ENCODE measurements at places on chromosomes 5 and 9.
A peak's percentile ranks its signal among the peaks of the same experiment; 100 is the strongest.

GRCh38 chr9:83536332-83536731, 1.9 kb downstream of the FRMD3 start:
- no peak for DNase-seq

DNA sequence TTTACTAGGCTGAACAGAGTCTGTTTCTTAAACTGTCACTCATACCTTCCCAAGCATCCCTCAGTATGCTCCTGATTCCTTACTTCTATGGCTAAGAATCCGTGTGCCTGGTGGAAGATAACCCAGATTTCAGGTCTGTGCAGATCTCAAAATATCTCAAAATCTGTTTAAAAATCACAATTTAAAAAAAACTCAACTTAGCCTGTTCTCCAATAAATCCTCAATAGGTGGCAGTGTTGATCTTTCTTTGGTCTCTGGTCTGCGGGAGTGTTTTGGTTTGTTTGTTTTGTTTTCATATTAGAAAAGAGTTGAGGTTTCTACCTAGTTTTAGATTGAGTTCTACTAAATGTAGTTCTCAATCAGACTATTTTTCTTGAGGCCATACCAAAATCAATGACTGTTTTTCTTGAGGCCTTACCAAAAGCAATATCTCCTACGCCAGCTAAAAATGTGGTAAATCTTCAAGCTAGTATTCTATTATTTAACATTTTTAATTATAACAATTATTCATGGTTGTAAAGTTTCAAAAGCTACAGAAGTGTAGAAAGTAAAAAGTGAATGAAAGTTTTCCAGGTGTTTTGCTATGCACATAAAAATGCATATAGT, 57.9 kb downstream of the TGFBR1 start:
- DNase-seq, result no peak

GRCh38 chr9:89701221-89701798, 96.5 kb downstream of the GADD45G start:
- peak; percentile 83 for DNase-seq

- DNase-seq, result no peak
Observed at GRCh38 chr5:39668980-39669379, 244.2 kb upstream of the DAB2 start.

- no peak for DNase-seq
Observed at GRCh38 chr9:33379666-33380389, 22.5 kb downstream of the AQP7 start.

GRCh38 chr9:69743930-69744329, 15.9 kb downstream of the PTAR1 start:
- no peak for DNase-seq

- no peak for DNase-seq
Observed at GRCh38 chr5:38060354-38060753, 198.0 kb upstream of the EGFLAM start.

- no peak for DNase-seq
Observed at GRCh38 chr9:127987103-127987614, 6.4 kb upstream of the EEIG1 start.

- no peak for DNase-seq
Observed at GRCh38 chr5:143456952-143457547, 53.6 kb upstream of the NR3C1 start.

DNA sequence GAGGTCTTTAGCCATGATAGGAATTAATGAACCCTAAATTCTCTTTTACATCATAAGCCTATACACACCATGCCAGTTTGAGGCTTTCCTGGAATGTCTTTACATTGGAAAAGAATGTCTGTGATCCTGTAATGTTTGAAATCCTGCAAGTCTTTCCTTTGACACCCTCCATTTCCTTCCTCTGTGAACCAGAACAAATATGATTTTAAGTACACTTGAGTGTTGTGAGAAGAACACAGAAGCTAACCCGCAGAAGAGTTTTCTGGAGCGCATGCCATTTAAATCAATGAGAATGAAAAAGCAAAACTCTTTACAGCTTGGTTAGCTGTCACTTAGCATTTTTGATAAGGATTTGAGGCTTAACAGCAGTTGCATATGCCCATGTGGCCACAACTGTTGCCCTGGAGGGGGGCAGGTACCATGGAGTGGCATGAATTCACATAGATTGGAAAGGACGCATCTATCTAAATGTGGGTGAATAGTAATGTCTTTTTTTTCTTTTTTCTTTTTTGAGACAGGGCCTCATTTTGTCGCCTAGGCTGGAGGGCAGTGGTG, 372.6 kb downstream of the KDM4C start:
- no peak for DNase-seq

DNA sequence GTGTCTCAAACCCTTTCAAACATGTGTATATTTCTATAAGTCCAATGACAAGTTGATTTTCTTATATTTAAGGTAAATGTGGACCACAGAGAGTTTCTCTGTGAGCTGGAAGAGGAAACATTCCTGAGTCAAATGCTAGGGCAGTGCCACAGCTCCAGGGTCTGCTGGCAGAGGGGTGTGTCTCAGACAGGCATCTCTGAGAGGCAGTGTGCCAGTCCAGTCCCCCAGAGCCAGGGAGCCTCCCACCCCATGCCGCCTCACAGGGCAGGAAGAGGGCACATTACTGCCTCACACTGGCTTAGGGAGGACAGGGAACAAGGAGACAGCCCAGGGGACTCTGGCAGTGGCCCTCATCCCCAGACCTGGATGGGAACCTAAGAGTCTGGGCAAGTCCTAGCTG, 120.2 kb downstream of the TENT4A start:
- DNase-seq, result no peak

- DNase-seq, result no peak
Observed at GRCh38 chr9:96289392-96289791, 12.6 kb downstream of the HSD17B3 start.

- no peak for DNase-seq
Observed at GRCh38 chr5:93829346-93829745, 87.9 kb upstream of the POU5F2 start.

- no peak for DNase-seq
Observed at GRCh38 chr5:138649316-138649720, 74.1 kb upstream of the HSPA9 start.

DNA sequence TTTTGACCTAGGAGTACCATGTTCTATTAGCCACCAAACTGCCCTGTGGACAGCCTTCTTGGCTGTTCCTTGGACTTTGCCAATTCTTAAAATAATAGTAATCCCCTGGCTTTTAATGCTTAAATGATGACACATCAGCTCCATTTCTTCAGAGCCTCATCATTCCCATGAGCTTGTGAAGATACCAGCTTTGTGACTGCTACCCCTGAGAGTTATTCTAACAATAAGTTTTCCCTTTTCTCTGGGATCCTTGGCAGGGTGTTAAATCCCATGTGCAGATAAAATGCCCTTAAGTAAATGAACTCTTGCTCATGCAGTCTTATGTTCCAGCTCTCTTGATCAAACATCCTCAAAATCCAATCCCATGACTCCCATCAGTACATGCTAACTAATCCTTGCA, 415.3 kb downstream of the CETN3 start:
- no peak for DNase-seq

DNA sequence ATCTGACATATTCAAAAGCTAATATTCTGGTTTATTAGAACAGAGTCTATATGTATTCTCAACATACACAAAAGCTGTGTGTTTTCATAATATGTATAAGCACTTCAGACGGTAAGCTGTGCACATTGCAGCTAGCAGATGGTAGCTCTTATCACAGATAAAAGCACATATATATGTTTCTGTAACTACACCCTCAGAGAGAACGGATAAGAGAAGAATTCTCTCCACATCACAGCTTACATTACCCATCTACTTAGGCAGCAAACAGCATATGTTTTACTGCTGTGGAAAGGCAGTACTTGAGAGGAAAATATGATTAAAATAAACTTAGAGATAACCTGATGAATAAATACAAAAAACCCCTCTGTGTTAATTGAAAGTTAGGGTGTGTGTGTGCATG, 450.9 kb upstream of the ZNF608 start:
- DNase-seq, result no peak

DNA sequence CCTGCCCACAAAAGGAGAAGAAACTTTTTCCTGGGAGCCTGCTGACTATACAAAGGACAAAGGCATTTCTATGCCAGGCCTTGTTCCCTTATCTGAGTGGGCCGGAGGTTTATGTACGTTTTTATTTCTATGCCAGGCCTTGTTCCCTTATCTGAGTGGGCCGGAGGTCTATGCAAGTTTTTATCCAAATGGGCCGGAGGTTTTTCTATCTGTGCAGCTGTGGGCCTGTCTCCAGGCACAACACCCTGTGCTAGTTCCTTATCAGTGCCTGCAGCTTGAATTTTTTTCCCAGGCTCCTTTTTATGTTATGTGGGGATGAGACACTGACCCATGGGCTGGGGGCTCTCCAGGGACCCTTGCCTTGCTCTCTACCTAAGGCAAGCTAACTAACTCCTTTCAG, 5.5 kb downstream of the SLC25A2 start:
- DNase-seq, result no peak

- DNase-seq, result no peak
Observed at GRCh38 chr9:123749580-123750202, 180.2 kb downstream of the DENND1A start.

DNA sequence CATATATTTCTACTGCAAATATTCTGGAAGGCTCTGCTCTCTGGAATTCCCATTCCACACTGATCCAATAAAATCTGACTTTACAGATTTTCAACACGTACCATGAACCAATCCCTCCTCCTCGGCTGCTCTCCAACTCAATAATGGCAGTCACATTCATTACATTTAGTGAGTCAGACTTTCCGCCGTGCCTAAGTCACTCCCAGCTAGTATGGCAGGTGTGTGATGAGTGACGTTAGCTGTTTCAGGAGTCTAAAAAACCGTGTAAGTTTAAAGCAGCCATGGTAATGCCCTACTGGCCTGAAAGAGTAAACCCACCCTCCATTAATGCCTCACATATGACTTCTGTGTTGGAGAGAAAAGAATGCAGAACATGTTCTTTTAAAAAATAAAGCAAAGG, 3.3 kb downstream of the FBN2 start:
- DNase-seq, result no peak

DNA sequence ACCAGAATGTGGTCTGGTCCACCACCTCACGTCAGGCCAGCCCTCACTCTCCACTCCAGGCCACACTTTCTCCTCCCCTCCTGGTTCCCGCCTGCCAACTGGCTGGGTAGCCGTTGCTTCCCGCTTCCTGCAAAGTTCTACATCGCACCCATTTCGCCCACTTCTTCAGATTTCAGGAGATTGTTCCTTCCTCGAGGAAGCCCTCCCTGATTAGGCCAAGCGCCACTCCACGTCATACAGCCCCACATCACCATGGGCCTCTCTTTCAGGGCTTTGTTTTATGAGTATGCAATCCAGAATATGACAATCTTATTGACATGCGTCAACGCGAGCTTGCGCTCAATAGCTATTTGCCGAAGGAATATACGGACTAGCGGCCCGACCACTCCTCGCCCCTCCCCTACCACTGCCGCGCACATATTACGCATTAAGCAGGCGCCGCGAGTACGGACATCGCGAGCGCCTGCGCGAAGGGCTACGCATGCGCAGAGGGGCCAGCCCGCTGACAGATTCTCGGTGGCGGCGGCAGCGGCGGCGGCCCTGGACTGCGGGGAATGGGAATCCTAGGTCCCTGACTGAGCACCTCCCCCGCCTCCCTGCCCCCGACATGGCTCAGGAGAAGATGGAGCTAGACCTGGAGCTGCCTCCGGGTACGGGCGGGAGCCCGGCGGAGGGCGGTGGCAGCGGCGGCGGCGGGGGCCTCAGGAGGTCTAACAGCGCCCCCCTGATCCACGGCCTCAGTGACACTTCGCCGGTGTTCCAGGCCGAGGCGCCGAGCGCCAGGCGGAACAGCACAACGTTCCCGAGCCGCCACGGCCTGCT, 74.7 kb downstream of the PIP5K1B start:
- DNase-seq, result peak; percentile 98

GRCh38 chr5:150245111-150245789, 44.3 kb downstream of the CAMK2A start:
- DNase-seq, result no peak

GRCh38 chr5:61905613-61906012, 400.4 kb upstream of the KIF2A start:
- DNase-seq, result no peak

DNA sequence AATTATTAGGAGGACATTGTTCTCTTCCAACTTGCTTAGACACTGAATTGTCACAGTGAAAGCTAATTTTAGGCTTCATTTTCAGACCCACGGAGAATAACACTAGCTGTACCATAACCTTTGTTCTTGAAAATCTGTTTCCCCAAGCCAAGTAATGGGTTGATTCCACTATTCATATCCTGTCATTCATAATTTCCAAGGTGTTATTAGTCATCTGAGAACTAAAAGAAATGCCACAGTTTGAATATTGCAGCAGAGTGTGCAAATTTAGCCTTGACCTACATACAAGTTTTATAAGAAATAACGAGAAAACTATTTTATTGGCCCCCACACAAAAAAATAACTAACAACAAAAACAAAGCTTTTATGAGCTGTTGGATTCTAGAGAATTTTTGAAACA, 148.5 kb upstream of the TYRP1 start:
- no peak for DNase-seq

GRCh38 chr9:136840877-136841645, 1.2 kb upstream of the AJM1 start:
- no peak for DNase-seq

DNA sequence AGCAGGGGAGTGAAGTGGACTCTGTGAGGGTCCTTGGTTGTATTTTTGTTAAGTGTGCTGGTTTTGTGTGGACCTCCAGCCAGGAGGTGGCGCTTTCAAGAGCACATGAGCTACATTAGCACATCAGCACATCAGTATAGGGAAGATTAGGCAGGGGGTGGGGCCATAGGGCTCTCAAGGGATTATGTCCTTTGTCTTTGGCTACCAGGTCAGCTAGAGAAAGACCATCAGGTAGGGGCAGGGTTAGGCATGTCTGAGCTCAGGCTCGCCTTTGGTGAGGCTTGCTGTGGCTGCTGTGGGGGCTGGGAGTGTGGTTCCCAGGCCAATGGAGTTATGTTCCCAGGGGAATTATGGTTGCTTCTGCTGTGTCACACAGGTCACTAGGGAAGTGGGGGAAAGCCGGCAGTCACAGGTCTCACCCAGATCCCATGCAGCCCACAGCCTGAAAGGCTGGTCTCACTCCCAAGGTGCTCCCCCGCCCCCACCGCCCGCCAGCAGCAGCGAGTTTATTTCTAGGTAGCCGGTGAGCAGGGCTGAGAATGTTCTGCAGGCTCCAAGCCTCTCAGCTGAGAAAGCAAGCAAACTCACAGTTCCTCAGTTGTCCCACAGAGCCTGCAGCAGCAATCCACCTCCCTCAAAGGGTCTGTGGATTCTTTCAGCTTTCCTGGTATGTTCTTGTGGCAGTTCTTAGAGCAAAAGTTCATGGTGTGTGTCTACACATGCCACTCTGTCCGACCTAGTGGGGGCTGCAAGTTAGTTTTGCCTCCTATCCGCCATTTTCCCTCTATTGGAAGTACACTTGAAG, 13.7 kb downstream of the OR1J1 start:
- no peak for DNase-seq

- no peak for DNase-seq
Observed at GRCh38 chr5:60668686-60669304, 31.2 kb downstream of the DEPDC1B start.

GRCh38 chr5:179321206-179321987, 23.9 kb downstream of the ADAMTS2 start:
- DNase-seq, result no peak

All from activated CD8-positive, alpha-beta memory T cell treated with anti-CD3 and anti-CD28 coated beads for 24 hours (primary cell).